Activated CD8-positive, alpha-beta memory T cell treated with anti-CD3 and anti-CD28 coated beads for 1 hour (primary cell): ENCODE measurements at places on chromosomes 6 and 20.
A peak's percentile ranks its signal among the peaks of the same experiment; 100 is the strongest.

GRCh38 chr20:10280018-10280908 is 61.6 kb downstream of the SNAP25 start:
- DNase-seq = no peak

- DNase-seq = no peak
These were observed 152.4 kb downstream of the BCAS1 start for GRCh38 chr20:53918020-53918311.

GRCh38 chr6:137919502-137919823 is 52.4 kb downstream of the TNFAIP3 start:
- DNase-seq = no peak

DNA sequence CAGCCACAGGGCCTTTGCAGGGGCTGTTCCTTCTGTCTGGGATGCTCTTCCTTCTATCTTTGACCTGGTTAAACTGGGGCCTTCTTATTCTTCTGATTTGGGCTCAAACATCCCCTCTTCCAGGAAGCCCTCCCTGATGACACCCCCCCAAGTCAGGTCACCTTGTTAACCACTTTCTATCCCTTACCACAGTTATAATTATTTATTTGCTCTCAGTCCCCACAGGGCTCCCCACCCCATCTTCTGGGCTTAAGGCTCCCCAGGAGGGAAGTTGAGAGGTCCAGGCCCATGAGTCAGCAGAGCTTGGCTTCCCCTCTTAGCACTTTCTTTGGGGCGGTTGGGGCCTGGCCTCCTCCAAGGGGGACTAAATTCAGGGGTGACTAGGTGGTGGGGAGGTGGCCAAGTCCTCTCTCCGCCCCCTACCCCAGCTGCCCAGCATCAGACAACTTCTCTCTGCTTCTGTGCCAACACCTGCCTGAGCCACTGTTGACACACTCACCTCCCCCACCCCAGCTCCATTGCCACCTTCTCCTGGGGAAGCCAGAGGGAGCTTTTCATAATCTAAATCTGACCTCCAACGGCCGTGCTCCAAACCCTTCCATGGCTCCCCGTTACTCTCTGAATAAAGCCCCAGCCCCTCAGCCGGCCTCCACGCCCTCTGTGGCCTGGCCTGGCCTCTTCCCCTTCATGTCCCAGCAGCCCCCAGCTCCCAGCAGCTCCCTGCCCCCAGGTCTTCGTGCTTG is 70.0 kb downstream of the CEBPB start:
- DNase-seq = no peak

DNA sequence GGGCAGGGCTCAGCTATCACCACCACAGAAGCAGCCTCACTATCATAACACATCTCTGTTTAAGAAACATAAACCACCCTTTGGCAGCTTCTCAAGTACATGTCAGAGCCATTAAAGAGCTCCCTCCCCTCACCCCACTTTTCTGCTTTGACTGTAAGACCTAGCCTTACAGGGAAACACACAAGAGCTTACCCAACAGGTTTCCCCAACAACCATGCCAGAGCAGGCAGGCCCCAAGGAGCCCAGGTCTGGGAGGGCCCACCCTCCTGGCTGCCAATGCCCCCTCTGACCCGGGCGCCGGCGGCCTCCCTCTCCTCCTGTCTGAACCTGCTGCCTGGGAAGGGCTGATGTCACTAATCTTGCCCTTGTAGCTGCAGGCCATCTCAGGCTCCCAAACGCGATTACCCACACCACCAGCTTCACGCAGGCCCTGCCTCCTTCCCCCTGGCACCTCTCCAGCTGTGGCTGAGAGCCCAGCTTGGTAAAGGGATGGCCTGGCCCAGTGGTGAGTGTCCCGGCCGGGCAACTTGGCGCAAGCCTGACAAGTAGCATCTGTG is 402.0 kb downstream of the MAFB start:
- no peak for DNase-seq

DNA sequence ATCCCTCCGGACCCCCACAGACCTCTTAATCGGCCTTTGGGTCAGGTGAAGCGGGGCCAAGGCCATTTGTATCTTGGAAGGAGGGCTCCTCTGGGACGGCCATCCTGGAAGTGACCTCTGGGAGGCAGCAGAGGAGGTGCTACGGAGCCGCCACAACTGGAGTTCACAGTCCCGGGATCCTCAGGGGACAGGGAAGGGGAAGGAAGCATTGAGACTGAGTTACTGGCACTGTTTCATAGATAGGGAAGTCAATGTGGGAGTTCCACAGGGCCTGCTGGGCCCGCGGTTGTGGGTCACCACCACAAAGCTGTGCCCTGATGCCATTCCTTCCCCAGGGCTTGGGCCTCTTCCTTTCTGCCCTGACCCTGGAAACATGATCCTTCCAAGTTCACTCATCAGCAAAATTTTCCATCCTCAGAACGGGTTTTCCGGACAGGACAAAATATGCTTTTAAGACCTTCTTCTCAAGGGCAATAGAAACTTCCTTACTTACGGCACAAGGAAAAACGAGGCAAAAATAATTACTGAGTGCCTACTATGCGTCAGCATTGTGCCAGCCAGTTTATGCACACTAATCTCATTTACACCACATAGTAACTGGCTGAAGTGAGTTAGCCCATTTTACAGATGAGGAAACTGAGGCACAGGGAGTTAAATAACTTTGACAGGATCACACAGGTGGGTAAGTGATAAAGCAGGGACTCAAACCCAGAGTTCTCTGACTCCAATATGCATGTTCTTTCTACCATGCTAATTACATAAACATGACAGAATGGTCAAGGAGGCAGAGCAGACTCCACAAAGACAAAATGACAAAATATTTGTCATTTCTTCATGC is 143.8 kb downstream of the UNC5CL start:
- DNase-seq = no peak

DNA sequence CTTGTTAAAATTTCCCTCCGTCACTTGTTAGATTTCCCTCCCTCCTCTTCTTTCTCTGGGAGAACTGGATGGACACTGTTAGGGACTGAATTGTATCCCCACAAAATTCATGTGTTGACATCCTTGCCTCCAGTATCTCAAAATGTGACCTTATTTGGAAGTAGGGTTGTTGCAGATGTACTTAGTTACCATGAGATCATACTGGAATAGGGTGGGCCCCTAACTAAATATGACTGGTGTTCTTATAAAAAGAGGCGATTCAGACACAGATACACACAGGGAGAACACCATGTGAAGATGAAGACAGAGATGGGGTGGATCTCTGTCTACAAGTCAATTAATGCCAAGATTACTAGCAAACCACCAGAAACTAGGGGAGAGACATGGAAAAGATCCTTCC is 139.5 kb downstream of the ALDH8A1 start:
- DNase-seq = no peak

DNA sequence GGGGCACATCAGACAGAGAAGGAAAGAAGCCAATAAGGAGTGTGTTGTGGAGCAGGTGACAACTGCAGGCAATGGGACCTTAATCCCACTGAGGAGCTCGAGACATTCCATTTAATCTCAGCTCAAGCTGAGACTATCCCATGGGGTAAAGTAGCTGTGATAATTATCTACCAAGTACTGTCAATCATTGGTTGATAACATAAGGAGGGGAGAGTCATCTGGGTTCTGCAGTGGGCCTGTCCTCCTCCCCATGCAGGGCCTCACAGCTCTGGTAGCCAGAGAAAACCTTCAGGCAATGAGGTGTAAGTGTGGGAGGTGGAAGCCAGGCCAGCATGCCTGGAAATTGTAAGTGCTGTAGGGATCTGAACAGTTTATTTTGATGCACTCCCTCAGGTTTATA is 375.0 kb upstream of the ARID1B start:
- no peak for DNase-seq

DNA sequence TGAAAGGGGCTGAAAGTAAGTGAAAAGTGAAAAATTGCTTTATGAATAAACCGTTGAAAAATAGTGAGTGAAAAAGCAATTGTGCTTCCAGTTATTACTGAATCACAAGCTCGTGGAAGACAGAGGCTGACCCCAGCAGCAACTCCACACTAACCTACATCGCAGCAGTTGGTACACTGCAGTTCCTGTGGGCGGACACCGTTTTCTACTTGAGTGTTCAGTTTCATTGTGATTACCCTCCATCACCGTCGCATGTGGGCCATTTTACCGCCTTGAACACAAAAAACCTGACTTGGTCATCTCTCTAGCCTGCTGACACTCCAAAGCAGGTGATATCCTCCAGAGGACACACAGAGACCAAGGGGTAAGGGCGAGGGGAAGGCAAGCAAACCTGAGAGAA is 28.4 kb downstream of the PRDM1 start:
- no peak for DNase-seq

DNA sequence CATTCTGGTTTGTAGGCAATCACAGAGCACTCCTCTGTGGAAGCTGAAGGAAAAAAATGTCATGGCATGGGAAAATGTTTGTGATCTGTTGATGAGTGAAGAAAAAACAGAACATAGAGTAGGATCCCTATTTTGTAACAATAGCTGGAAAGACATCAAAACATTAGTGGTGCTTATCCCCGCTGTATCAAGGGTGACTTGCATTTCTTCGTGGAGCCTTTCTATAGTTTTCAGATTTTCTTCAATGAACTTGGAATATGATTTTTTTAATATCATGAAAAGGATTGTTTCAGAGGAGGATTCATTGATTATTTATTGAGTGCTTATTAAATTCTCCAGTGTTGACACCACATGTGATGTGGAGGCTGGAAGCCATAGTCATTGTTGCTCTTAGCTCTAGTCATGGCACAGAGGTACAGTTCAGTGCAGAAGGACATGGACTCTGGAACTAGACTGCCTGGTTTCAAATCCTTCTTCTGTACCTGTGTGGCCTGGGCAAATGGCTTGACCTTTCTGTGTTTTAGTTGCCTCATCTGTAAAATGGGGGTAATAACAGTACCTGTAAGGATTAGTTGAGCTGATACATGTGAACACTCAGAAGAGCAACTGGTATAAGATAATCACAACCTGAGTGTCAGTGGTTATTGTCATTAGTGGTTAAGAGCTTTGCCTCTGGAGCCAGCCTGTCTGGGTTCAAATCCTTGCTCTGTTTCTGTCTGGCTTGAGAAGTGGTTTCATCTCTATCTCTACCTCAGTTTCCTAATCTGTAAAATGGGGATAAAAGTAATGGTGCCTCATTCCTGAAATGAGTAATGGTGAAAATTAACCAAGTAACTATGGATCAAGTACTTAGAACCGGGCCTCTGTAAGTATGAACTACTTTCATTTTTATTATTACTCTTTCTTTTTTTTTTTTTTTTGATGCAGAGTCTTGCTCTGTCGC is 14.7 kb upstream of the CDKN1A start:
- DNase-seq = no peak

GRCh38 chr20:21505810-21506530 is 7.9 kb downstream of the NKX2-2 start:
- peak; percentile 52 for DNase-seq

DNA sequence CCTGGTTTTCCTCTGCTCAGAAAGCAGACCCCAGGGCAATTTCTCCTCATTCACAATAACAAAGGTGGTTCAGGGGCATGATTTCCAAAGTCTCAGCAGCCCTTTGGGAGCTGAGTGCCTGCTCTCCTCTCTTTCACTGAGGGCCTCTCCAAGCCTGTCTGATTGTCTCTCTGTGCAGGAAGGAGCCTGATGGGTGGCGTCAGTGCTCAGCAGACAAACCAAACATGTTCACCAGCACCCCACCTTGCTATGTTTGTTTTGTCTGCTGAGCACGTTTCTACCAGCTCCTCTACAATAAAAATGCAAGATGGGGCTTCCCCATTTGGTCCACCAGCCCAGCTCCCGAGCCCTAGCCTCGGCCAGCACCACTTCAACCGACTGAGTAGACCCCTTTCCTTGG is 25.4 kb upstream of the TCP11 start:
- DNase-seq = no peak

- DNase-seq = no peak
These were observed 2.4 kb downstream of the LTB start for GRCh38 chr6:31579546-31580437.

- no peak for DNase-seq
These were observed 220.3 kb downstream of the MAFB start for GRCh38 chr20:40468759-40469158.

- no peak for DNase-seq
These were observed 1956.6 kb upstream of the DEFB115 start for GRCh38 chr20:29300579-29301551.

DNA sequence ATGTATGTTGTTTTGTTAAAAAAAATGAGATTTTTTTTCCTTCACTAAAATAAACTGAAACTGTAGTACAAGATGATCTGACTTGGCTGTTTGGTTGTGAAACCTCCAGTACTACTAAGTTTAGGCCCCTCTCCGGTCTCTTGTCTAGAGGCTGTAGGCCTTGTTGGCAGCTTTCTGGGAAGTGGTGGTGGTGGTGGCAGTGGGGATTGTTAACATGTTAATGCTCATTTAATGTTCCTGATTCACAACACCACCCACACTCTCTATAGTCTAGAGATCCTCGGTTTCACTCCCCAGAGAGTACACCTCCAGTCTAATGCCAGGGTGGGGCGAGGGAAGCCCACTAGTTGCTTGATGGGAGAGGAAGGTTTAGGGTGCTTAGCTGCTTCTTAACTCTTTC is 24.1 kb downstream of the STK4 start:
- no peak for DNase-seq

- DNase-seq = no peak
These were observed 126.1 kb downstream of the PXDC1 start for GRCh38 chr6:3625149-3625979.

DNA sequence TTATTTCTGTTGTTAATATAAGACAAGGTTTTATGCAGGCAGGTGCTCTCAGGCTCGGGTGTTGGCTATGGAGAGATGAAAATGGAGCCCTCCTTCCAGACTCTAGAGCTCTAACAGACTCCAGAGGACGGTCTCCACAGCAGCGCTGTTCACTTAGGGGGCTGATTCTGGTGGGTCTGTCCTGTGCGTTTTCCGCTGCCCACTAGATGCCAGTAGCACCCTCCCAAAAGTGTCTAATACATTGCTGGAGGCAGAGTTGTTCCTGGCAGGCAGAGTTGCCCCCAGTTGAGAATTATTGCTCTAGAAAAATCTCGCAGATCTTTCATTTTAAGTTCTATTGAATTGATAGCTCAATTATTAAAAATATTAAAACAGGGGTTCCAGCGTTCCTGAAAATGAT is 109.9 kb downstream of the MAP3K4 start:
- no peak for DNase-seq

DNA sequence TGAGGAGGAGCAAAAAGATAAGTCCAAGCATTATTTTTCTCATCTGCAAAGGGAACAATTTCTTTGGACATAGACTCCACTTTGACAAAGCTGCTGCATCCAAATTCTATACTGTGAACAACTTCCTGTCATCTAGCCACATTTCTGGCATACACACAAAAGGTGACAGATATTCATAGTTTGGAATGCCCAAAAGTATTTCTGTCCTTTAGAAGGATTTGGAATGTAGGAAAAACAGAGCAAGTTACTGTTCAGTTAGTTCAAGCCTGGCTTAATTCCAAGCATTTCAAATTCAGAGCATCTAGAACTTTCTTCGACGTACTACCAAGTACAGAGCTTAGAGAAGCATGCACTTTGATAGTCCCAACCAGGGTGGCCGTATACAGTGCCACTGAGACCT is 134.0 kb downstream of the PDE7B start:
- DNase-seq = no peak

GRCh38 chr20:23654000-23654399 is 16.2 kb upstream of the CST3 start:
- no peak for DNase-seq

DNA sequence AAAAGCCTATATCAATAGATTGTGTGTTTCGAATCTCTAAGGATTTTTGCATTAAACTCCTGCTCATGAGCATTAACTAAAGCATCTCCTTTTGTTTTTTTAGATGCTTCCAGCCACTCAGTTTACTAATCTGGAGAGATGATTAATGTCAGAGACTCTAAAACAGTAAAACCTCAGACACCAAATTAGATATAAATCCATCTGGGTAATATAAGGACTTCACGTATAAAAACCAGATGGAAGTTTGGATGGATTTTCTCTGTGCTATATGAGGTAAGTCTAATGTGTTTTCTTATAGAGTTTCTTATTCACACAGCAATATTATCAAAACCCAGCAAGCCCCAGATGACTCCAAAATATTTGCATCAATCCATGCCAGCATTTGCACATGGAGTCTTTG is 137.2 kb downstream of the SYNE1 start:
- no peak for DNase-seq
